8988T (cell line): ENCODE measurements at places on chromosomes 16 and 17.
A peak's percentile ranks its signal among the peaks of the same experiment; 100 is the strongest.

GRCh38 chr16:85286951-85287814, 174.9 kb upstream of the CIBAR2 start:
- no peak for DNase-seq

- no peak for DNase-seq
These were observed 4.6 kb downstream of the TNS4 start for GRCh38 chr17:40496634-40497420.

DNA sequence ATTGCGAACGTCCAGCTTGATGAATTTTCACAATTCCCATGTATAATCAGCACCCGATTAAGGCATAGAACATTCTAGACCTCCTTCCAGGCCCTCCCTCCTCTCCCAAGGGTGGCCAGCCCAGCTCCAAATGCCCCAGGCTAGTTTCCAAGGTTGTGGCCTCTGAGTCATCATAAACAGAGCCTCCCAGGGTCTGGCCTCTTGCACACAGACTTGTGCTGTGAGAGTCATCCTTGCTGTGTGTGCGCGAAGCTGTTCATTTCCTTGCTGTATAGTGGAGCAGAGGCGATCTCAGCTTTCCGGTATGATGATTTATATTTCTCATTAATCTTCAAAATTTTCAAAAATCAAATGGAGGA, 20.5 kb upstream of the JPH3 start:
- DNase-seq: peak; percentile 87

DNA sequence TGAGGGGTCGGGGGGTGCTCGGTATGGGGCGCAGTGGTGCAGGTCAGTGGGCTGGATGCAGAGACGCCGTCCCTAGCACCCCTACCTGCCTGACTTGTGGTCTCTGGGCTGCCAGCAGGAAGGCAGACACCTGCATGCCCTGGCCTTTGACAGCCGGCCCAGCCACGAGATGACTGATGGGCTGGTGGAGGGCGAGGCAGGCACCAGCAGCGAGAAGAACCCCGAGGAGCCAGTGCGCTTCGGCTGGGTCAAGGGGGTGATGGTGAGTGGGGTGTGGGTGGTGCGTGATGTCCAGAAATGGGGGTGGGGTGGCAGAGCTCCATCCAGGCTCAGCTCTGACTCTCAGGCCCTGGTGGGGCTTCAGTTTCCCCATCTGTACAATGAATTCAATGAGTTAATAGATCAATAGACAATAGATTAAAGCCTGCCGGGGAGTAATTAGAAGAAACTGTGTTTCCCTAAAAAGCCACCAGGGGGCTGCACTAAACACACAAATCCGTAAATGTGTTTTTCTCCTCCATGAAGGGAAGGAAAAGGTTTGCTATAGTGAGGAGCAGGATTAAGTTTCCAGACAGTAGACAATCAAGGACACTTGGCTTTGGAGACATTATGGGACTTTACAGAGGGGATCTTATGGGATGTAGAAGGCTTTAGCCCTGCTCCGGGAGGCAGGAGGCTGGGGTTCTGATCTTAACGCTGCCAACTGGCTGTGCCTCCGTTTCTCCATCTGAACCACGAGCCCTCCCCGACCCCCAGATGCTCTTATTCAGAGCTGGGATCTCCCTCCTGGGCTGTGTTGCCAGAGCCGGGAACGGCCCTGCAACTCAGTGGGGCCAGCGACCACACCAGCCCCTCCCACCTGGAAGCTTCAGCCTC, 2.2 kb downstream of the SLC12A3 start:
- DNase-seq: no peak

DNA sequence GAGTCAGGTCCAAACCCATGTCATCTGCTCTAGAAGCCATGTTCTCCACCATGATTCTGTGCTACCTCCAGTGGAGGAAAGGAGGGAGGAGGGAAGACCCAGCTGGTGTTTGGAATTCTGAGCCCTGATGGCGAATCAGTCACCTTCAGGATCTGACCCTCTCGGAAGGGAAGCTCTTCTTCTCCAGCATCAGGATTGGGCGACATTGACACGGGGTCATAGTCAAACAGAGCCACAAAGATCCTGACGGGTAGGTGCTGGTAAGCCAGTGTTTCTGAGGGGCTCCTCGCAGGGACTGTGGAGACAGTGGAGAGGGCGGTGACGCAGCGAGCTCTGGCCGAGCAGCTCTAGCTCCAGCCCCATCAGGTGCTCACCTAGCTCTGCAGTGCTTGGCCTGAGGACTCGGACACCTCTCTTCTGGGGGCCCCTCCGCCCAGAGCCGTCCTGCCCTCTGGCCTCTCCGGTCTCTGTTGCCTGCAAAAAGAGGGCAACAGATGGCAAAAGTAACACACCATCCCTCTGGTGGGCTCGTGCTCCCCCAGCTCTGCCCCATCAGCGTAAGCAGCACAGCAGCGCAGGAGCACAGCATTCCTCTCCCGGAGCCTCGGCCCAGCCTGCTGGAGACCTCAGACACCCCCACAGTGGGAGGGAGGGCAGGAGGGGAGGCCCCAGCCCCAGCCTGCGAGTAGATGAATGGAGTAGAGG, 21.0 kb downstream of the TSPOAP1 start:
- no peak for DNase-seq

DNA sequence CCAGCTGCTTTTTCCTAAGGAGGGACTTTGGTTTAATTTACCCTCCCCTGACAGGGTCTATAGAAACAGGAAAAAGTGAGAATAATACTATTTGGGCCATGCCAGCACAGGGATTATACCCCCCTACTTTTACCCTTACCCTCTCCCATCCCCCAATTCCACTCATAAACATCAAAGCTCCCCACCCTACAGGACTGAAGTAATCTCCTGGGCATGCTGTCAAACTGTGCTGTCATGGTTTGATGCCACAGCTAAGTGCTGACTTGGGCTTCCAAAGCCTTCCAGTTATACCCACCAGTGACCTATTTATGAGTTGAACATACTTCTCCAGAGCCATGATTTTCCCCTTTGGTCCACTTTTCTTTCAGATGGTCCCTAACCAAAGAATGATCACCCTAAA, 12.8 kb downstream of the PHF12 start:
- no peak for DNase-seq

DNA sequence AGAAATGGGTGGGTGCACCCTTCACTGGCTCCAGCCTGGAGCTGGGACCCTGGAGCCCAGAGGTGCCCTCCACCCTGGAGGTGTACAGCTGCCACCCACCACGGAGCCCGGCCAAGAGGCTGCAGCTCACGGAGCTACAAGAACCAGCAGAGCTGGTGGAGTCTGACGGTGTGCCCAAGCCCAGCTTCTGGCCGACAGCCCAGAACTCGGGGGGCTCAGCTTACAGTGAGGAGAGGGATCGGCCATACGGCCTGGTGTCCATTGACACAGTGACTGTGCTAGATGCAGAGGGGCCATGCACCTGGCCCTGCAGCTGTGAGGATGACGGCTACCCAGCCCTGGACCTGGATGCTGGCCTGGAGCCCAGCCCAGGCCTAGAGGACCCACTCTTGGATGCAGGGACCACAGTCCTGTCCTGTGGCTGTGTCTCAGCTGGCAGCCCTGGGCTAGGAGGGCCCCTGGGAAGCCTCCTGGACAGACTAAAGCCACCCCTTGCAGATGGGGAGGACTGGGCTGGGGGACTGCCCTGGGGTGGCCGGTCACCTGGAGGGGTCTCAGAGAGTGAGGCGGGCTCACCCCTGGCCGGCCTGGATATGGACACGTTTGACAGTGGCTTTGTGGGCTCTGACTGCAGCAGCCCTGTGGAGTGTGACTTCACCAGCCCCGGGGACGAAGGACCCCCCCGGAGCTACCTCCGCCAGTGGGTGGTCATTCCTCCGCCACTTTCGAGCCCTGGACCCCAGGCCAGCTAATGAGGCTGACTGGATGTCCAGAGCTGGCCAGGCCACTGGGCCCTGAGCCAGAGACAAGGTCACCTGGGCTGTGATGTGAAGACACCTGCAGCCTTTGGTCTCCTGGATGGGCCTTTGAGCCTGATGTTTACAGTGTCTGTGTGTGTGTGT, 46.8 kb downstream of the IL21R start:
- no peak for DNase-seq
